GM12891 (cell line): ENCODE measurements at places on chromosomes 1 and 21.

DNA sequence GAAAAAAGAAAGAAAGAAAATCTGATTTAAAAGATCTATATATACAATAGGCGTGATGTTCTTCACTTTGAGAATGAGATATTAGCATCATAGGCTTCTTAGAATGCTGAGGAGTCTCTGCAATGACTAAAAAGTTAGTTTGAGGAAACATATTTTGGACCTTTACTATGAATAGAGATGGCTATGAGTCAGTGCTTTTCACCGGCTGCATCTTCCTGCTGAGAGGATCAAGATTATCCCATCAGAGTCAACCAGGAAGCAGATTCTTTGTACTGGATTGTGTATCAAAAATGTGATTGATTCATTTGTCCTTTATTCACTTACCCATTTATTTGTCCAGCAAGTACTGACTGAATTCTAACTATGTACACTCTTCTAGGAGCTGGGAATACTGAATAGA, 144.2 kb downstream of the KCNK2 start:
- DNase-seq = no peak

DNA sequence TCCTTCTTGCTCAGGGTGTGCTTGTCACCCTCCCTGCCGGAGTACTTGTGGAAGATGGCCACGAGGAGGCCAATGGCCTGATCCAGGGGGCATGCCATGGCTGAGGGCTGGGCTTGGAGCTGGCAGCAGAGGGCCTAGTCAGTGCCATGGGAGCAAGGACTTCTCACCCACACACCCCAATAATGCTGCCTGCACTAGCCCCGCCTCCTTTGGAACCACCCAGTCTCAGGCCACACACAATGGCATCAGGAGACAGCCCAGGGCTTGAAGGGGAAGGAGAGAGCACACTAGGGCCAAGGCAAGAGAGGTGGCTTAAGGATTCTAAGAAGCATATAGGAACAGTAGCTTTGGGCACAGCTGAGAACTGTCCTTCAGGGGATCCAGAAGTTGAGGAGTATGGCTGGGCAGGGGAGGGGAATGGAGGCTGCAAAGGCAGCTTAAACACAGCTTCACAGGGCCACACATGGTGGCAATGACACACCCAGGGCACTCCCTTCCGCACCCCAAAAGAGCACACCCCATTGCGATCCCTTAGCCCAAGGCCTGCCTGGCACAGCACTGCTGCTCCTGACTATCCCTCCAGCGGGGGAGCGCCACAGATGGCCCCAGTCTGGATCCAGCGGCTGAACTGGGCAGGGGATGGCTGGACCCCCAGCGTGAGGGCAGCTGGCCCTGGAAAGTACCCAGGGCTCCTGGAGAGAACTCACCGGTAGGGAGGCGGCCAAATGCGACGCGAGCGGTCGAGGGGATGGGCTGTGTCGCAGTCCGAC, at the start of gene S100A6:
TSS of gene S100A6 (minus strand) at position 750 of the 770 bp plus-strand sequence. CDS start at position 98, 652 bp downstream.
- no peak for DNase-seq

DNA sequence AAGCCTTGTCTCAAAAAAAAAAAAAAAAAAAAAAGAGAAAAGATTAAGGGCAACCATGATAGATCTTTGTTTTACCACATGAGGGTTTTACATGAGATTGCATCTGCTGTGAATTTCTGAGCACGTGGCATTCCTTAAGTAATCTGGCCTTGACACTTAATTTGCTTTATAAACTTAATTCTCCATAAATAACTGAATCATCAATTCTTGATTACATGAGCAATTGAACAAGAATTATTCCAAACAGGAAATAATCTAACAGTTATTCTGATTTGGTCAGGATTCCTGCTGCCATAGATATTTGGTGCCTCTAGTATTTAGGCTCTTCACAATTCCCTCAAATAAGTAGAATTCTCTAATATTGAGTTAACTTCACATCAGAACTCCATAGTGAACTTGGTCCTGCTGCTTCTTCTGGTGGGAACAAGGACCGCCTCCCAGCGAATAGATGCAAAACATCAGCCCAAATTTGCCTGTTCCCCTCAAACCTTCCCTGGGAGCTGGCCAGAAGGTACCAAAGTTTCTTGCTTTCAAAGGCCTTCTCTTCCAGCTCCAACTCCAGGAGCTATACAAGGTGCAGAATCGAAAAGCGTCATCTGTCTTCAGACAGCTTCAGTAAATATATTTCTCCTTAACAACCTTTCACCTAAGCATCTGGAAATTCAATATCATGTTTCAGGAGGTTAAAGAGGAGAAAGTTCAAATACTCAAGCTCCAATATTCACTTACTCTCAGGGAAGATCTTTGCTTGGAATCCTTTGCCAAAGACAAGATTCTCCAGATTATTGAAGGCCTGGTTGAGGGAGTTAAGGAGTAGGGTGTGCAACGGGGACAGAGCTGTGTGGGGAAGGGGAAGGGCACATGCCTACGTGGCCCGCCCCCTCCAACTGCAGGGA, 1.0 kb downstream of the KRTCAP2 start:
- no peak for DNase-seq

- DNase-seq = no peak
Observed at GRCh38 chr1:45551684-45552083, 1.1 kb downstream of the AKR1A1 start.

DNA sequence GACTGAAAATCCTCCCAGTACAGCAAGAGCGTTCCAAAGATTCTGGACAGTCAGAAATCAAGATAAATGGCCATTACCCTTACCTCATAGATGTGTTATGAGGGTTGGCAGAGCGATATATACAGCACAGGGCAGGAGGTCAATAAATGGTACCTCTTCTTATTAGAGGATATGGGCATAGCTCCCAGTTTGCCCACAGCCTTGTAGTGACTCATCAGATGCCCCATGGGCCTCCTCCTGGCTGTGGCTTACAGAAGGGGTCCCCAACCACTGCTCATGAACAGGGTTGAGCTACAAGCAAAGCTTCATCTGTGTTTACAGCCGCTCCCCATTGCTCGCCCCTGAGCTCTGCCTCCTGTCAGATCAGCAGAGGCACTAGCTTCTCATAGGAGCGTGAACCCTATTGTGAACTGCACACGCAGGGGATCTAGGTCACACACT, 7.3 kb upstream of the IFNGR2 start:
- no peak for DNase-seq

DNA sequence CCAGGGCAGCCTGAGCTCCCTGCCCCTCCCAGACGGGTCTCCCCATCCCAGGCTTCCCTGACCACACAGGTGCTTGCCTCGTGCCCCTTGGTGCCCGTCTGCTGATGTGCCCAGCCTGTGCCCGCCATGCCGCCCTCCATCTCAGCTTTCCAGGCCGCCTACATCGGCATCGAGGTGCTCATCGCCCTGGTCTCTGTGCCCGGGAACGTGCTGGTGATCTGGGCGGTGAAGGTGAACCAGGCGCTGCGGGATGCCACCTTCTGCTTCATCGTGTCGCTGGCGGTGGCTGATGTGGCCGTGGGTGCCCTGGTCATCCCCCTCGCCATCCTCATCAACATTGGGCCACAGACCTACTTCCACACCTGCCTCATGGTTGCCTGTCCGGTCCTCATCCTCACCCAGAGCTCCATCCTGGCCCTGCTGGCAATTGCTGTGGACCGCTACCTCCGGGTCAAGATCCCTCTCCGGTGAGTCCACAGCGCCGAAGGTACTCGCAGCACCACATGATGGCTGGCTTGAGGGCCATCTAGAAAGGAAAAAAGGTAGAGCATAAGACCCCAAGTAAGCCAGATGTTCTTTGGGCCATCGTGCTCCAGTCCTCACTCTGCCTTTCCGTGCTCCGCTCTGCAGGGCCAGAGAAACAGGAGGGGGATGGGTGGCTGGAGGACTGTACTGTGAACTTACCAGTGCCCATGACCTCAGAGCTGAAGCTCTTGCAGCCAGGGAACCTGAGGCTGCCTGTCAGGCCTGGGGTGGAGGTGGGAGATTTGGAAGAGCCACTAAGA, 1.4 kb downstream of the ADORA1 start:
- no peak for DNase-seq

DNA sequence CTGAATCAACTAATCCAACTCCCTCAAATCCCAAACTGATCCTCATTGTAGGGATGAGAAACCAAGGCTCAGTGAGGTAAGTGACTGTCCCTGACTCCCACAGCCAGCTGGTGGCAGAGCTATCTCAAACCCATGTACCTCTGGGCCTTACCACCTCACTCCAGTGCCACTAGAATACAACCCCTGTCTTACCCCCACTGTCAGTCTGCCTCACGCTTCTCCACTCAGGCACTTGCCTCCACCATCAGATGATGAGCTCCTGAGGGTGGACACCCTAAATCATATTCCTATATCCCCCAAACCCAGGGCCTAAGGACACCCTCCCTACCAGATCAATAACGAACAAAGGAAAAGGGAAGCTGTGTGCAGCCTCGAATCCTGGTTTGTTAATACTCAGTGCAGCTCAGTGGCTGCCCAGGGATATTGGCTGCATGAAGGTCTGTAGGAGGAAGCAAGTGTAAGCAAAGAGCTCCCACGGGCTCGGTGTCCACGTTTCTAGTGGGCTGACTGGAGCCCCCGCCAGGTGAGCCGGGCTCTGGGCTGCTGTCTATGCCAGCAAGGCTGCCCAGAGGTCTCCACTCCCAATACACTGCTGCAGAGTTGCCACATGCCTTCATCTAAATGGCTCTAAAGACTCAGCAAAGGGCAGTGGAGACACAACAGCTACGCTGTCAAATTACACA, 533.4 kb downstream of the MATN1 start:
- DNase-seq = no peak

DNA sequence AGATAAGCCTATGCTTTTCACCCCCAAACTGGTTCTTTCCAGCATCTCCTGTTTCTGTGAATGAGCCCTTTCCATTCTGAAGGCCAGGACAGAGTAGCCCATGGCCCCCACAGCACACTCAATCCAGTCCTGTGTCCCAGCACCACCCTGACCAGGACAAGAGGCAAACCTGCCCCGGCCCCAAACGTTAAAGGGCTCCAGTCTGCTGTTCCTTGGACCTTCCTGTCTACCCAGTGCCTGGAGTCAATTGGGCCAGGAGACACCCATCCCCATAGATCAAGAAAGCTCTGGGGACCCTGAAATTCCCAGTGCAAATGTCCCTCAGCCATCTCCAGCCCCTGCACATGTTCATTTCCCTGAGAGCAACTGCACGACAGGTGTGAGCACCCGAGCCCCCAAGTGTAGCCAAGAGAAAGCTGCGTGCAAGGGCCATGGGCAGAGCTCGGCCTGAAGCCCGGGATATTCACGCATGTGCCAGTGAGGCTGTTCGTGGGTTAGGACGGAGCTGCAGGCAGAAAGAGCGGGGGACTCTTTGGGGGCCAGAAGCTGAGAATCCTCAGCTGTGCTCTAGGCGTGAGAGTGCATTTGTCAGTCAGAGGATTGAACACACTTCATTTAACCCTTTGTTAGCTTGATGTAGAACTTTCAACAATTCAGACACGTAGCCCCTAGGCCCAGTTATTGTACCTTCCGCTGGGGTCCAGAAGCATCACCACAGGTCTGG, 4.2 kb upstream of the RIPK4 start:
- no peak for DNase-seq

DNA sequence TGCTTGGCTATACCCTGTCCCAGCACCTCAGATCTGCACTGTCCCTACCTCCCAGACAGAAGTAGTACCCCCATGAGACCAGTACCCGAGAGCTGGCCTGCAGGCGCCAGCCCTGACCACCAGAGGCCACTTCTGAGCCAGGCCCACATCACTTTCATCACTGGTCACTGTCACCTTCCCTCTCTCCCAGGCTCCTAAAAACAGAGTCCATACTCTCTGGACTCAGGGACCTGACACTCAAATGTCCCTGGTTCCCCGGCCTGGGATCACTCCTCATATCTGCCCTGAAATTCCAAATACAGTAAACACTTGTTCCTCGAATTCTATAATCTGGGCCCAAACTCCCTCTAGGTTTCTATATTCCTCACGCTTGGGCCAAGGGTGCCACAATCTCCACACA, 18.7 kb downstream of the TMEM53 start:
- no peak for DNase-seq

DNA sequence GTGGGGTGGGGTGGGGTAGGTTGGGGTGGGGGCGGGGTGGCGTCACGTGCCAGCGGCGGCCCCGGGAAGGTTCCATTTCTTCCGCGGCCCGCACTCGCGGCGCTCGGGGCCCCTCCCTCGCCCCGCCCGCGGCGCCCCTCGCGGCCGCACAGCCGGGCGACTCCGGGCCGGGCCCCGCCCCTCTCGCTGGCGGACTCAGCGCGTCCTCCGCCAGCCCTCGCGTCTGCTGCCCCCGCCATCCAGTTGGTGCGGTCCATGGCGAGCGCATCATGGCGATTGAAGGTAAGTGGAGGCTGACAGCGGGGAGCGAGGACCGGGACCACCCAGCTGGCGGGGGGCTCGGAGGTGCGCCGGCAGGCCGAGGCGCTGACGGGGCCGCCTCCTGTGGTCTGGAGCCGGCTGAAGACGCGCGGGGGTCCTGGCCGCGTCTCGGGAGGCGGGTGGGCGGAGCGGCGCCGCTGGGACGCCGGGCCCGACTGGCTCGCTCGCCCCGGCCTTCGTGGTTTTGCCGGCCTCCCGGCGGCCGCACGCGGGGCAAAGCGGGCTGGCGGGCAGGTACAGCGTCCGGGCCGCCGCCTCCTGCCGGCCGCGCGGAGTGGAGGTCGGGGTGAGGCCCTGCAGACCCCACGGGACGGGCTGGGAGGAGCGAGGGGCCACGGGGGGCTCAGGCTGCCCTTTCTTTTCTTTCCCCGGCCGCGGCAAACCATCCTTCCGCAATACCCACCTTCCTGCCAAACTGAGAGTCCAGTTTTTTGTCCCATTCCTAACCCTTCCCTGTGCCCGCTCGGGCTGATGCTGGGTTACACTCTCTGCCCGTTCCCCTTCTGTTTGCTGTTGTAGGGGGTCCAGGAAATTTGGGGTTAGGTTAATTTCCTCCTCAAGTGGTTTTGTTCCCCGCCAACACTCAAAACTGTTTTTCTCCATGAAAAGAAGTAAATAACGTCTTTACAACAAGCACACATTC, at the start of gene SYT14:
TSS of gene SYT14 (plus strand) at position 222 of the 964 bp plus-strand sequence. CDS start at position 270, 48 bp downstream.
- DNase-seq = no peak

- DNase-seq = no peak
Observed at GRCh38 chr1:218620956-218621355, 275.8 kb downstream of the TGFB2 start.

GRCh38 chr1:183883623-183884022, 78.7 kb downstream of the RGL1 start:
- DNase-seq = no peak

- no peak for DNase-seq
Observed at GRCh38 chr1:31548534-31548906, 27.8 kb upstream of the TINAGL1 start.

DNA sequence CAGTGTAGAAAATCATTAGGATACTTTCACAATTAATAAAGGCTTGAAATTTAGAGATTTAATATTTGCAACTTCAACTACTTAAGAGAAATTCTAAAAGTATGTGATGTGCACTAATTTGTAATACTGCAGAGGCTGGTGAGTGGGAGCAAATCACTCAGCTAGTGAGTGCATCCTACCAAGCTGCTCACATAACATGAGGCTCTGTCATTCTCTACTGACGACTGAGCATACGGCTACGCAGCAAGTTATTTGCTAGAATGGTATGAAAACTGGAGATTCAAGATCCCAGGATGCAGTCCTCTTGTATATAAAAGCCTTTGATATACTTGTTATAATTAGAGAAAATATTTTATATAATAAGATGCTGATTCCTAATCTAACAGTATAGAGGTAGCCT, 90.1 kb downstream of the ATP1B1 start:
- DNase-seq = no peak

GRCh38 chr1:109365642-109366204, 32.0 kb downstream of the SORT1 start:
- DNase-seq = no peak
